ENCODE measurements at places on chromosomes 4 and X.
A peak's percentile ranks its signal among the peaks of the same experiment; 100 is the strongest.

GRCh38 chrX:11193035-11193469 is 81.9 kb downstream of the HCCS start:
- peak; percentile 9 for DNase-seq

- DNase-seq, result no peak
Measured at GRCh38 chrX:18833071-18833731, 125.8 kb downstream of the PPEF1 start.

- DNase-seq, result no peak
Measured at GRCh38 chrX:14775416-14775815, 97.5 kb downstream of the FANCB start.

GRCh38 chrX:18291006-18291545 is 63.4 kb downstream of the SCML2 start:
- DNase-seq, result no peak

GRCh38 chrX:68989865-68990606 is 161.2 kb downstream of the EFNB1 start:
- no peak for DNase-seq

DNA sequence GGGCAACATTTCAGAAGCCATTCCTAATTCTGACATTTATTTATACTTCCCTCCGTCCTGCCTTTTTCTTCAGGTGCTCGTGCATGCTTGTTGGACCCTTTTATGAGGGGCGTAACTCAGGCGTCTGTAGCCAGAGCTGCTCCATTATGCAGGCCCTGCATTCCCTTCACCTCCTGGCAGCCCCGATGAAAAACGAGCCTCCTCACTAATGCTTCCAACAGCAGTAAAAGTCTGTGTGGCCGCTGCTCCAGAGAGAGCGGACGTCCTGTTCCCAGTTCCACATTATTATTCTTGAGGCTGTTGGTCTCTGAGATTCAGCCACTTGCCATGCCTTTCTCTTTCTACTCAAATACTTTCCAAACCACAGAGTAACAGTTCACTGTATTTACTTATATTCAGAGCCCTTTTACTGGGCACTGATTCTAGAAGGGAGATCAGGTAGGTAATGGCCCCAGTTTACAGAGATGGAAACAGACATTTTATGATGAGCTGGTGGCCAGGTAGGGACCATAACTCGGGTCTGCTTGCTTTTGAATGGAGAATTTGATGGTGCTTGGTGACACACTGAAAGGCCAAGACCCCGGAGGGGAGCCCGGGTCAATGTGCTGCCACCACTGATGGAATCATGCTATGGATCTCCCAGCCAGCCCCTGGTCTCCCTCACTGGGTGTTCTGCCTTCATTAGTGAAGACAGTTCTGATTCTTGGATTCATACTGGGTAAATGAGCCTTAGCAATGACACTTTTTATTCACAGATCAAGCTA is 101.0 kb downstream of the GATB start:
- DNase-seq, result no peak
